ENCODE measurements at places on chromosomes 5 and 9.

DNA sequence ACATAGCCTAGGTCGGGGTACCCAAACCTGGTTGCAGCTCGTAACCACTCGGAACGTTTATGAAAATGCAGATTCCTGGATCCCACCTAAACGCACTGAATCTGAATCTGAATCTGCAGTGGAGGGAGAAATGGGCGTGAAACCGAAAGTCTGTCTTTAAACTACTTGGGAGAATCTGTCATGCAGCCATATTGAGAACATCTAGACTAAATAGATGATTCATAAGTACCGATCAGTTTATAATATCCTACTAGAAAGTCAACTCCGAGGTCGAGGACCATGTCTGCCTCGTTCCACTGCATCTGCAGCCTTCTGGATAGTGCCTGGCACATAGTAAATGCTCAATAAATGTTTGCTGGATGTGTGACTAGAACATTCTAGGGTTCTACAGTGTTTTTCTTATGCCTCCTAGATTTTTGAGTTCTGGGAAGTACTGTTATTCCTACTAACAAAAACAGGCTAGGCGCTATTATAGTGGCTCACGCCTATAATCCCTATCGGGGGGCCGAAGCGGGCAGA lies 632 bp downstream of the COQ4 start:
- DNase-seq, result no peak

DNA sequence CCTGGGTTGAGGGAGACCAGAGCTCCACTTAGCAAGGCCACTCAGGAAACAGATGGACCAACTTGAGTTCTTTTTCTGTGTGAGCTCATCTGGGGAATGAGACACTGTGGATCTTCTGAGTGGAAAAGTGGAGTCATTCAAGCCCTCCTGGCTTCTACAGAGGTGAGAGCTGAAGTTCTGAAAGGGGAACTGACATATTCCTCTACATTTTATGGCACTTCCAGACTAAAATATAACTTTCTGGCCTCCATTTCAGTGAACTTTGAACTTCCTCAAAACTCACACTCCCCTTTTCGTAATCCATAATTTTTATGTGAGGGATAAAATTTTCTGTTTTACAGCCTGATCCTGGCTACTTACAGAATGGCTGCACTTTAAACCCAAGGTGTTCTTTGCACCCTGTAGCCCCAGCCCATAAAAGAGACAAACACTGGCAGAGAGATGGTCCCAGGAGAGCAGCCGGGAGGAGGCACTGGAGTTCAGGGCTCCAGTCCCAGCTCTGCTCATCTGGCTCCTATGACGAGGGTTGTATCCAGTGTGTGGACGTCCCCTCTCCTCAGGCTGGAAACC lies 10.8 kb downstream of the SPAAR start:
- DNase-seq, result no peak

DNA sequence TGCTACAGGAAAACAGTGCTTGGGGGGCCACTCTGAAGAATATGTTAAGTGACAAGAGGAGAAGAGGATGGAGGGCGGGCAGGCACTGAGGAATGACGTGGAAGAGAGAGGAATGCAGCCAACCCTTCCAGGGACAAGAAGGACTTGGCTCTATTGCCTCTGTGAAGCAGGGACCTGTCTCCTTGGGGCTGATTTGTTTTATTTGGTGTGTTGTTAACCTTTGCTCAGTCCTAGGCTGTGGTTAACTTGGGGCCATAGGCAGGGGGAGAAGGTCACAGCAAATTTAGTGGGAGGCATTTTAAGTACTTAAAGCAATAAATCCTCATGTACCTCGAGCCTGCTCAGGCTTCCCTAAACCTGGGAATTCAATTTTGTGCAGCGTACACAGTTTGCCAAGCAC lies 39.9 kb downstream of the KIF4B start:
- DNase-seq, result no peak

- no peak for DNase-seq
These were observed 10.3 kb downstream of the TRIM7 start for GRCh38 chr5:181194489-181195248.
